Endothelial cell (in vitro differentiated cells): ENCODE measurements at places on chromosomes 1 and 21.
A peak's percentile ranks its signal among the peaks of the same experiment; 100 is the strongest.

DNA sequence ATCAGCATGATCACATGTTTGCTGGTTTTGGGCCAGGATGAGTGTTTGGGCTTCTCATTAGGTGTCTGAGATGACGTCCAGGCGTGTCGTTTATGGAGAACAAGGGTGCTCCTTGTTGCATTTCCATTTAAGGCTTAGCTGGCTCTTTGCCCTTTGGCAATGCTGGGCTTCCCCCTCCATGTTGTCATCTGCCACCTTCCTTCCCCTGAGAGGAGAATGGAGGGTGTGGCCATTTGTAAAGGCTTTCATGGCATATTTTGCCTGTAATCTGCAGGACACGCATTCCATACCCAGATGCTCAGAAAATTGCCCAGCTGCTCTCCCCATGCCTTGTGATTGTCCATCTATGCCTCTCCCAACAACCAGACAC lies 27.7 kb downstream of the PKP1 start:
- no peak for DNase-seq

DNA sequence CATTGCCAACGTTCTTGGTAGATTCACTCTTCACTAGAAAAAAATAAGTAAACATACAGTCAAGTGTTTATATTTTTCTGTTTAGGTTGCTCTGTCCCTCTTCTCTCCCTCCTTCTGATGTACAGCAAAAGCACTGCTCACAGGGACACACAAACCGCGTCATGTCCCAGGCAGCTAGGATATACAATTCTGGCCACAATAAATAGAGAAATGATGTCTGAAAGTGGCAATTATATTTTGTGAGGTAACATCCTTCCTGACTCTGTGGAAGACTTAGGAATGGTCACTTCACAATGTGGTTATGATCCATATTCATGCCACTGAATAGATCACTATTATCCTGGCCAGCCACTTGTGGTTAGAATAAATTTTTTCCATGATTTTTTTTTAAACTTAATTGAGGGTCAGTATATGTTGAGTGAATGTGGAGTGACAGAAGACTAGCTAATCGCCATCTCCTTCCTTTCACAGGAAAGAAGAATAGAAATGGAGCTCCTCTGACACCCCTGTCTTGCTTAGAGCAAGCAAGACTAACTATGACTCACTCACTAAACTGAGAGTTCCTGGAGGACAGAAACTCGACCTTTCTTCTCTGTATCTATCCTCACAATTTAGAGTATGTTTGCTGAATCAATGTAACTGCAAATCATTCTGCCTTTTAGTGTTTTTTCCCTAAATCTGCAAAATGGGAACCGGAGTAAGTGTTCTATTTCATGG lies 54.0 kb downstream of the ZNHIT6 start:
- DNase-seq: no peak

GRCh38 chr1:172863031-172863430 lies 187.7 kb downstream of the TNFSF18 start:
- DNase-seq: no peak

GRCh38 chr1:21672478-21673276 lies 3.5 kb upstream of the RAP1GAP start:
- no peak for DNase-seq

DNA sequence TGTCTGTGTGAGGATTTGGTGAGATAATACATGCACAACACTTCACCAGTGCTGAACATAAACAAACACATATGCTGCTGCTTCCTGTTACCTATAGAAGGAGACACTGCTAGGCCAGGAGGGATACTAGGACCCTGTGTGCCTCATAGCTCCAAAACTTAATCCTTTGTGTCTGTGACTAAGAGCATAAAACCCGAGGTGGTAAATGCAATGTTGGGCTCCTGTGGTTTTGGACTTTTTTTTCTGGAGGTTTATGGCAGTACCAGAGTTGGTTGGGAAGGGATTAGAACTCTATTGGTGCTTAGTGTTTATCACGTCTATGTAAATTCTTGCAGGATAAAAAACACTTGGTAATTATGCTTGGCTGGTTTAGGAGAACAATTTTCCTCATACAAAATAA lies 122.9 kb downstream of the NUF2 start:
- DNase-seq: no peak

DNA sequence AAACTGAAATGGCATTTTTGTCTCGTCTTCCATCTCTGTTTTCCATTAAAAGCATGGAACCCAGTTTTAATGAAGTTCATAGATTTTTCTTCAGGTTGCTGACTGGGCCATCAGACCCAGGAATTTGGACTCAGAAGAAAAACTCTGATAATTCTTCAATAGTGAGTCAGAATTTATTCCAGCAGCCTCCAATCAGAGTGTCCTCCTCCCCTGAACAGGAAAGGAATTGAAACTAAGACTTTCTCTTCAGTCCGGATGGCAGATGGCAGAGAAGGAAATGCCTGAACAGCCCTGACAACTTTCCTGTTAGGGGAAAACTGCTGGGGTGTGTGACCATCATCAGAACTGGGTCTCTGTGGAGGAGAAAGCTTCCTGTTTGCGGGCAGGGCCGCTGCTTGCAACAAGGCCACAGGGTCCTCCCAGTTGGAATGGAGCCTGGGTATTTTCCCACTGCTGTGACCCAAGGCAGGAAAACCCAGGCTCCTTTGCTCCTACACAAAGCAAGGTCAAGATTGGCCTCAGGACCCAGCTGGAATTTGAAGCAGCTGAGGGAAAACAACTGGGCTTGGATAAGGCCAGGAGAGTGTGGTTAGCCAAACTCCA lies 20.7 kb downstream of the CD34 start:
- peak; percentile 57 for DNase-seq

DNA sequence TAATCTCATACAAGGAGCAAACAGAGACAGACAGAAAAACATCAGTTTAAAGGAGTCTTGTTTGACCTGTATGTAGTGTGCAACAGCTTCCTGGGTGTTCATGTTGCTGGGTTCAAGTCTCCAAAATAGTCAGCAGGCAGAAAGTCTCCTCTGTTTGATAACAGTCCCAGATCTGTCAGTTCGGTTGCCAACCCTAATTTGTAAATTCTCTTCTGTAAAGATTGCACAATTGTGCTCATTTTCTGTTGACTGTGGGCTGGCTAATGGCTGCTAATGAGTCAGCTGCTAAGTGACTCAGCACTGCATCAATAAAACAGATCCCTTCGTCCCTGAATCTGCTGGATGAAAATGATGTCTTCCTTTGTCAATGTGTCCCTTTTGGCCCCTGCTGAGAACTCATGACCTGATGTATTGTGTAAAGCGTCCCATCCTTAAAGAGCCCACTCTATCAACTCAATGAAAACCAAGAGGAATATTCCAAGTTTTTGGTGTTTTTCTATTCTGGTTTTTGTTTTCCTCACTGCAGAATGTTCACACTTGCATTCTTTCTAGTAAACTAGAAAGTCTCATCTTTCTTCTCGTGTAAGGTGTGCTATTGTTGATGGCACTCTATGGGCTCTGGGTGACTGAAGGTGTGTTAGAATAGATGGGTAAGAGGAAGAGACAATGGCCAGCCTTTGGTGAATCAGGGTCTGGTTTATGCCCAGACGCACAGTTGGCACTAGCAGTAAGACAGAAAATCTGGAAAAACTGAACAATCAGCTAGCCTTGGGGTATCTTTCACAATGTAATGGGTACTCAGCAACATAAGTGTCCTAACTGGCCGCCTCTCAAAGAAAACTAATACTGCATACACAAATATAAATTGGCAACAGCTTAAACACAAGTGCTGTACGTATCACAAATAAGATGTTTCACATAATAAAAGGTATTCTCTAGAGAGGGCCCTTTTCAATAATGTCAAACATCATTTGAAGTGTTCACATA lies 75.1 kb upstream of the SIPA1L2 start:
- no peak for DNase-seq

- no peak for DNase-seq
Measured at GRCh38 chr1:7315316-7315715, 455.8 kb upstream of the VAMP3 start.

DNA sequence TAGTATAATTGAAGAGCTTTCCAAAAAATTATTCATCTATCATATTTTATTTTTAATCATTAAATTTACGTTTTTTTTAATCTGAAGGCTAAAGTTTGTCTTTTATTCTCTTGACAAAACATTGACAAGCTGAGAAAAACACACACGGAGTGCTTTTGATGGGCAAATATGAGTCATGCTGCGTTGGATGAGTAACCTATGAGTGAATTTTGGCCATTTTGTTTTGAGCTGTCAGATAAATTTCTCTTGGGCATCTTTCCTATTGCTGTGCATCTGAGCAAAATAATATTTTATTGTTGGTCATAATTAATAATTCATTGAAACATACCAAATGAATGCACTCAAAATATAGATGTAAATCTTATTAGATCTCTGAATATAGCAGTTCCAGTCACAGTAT lies 1144.1 kb upstream of the ADGRL2 start:
- no peak for DNase-seq

GRCh38 chr1:44418022-44418673 lies 13.1 kb downstream of the RNF220 start:
- DNase-seq: peak; percentile 60

DNA sequence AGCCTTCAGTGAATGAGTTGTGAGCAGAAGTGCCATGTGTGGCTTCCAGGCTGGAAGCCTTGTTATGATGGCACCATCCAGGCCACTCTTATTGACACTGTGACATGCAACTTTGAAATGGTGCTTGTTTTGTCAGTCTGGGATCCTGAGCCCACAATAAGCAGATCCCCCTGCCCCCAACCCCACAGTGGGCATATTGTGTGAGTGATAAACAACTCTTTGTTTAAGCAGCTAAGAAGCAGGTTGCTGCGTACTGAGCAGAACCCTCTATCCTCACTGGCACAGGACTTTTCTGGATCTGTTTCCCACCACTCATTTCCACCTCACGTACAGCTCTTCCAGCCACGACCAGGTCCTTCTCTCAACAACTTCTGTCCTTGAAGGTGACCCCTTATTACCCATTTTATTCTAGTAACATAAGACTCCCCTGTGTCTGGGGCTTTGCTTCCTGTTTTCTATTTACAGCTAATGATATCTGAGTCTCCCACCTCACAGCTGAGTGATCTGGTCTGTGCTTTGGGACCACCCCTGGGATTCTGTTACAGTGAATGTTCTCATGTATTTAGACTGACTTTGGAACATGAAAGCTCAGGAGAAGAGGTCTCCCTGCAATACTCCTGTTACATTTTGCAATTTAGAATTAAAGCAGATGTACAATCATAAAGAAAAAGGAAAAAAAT lies 375.5 kb downstream of the PCP4 start:
- DNase-seq: no peak

- peak; percentile 18 for DNase-seq
Measured at GRCh38 chr1:23224739-23225648, 7.7 kb upstream of the HTR1D start.

DNA sequence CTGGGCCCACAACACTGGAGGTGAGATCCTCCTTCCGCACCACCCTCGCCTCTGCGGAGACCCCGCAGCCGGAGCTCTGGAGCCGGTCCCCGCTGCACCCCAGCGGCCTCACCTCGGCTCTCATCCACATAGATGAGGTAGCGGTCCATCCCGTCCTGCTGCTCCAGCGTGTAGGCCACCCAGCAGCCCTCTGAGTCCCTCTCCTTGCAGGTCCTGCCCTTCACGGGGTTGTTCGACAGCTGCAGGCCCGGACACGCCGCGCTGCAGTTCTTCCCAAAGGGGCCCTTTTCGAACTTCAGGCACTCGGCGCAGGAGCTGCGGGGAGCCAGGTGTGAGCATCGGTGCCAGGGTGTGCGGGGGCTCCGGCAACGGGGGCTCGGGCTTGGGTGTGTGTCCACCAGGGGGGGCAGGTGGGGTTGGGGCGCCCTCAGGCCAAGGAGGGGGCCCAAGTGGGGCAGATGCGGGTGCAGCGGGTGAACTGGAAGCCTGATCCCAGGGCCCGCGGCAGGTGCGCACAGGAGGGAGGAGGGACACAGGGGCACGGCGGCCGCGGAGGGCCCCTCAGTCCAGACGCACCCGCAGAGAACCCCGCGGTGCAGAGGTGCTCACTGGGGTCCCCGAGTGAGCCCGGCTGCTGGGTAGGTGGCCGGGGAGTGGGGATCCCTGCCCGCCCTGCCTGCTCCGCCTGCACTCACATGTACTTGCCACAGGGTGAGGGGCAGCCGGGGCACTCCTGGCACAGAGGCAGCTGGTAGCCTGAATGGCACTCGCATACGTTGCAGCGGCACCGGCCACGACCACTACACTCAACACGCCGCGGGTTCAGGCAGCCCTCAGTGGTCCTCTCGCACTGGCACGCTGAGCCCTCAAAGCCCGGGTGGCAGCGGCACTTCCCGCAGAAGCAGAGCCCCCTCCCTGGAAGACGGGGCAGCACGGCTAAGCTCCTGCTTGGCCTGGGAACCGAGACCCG lies 15.4 kb upstream of the PTTG1IP start:
- no peak for DNase-seq

- DNase-seq: no peak
Measured at GRCh38 chr21:19218163-19218562, 814.6 kb upstream of the TMPRSS15 start.

DNA sequence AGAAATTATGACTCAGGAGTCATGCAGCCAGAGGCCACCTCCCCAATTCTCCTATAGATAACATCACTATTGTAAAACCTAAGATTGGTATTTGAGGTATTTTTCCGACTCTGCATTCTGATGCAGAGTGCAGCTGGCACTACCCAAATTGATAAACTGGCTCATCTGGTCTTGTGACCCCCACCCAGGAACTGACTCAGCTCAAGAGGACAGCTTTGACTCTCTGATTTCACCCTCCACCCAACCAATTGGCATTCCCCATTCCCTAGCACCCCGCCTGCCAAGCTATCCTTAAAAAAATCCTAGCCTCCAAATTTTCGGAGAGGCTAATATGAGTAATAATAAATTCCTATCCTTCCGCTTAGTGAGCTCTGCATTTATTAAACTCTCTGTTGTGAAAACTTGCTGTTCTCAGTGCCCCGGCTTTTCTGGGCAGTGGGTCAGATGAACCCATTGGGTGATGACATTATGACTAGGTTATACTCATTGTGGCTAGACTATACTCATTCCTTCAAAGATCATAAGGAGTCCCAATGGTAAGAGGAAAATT lies 39.4 kb upstream of the EPS15 start:
- no peak for DNase-seq

GRCh38 chr1:200267937-200268336 lies 141.9 kb downstream of the ZNF281 start:
- no peak for DNase-seq
